CD4-positive, alpha-beta T cell treated with Interleukin-17A for 4 hours (primary cell): ENCODE measurements at places on chromosomes 2 and 18.

DNA sequence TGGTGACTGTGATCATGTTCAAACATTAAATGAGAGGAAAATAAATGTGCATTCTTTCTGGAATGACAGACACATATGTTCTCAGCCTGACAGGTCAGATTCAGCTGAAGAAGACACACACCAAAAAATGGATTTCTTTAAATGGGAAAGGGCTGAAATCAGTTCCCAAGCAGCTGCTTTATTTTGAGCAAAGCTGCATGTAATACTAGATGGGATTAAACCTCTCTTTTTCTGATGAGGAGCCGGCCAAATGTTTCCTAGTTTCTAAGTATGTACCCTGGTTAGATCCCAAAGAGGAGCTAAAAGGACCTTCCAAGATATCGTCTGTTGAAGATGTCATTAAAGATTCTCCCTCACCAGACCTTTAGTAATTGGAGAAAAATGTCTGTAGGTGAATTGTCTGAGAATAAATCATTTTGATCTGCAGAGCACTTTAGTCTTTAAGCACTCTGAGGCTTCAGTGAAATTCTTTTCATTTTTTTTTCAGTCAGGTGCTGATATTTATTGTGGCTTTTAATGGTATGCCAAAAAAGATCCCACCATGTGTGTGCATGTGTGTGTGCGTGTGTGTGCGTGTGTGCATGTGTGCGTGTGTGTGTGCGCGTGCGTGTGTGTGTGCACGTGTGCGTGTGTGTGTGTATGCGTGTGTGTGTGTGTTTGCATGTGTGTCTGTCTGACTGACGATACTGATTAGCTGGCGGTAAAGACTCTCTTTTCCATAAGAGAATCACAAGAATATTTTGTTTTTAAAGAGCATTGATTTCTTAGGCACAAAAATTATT lies 175.8 kb downstream of the IRS1 start:
- DNase-seq, result no peak

DNA sequence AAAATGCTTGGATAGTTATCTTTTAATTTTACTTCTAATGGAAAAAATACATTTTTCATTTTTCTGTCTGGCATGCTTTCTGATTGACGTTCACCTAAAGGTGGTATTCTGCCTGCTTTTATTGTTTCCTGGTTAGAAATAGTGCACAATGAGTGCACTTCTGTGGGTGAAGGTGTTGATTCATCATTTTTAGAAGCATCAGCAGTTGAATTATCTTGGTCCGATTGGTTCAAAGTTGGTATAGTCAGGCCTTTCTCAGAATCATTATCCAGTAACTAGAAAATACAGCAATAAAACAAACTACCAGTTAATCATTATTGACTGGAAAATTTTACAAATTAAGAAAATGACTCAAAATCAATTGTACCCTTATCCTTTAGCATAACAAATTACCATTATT lies 84.5 kb downstream of the STRADB start:
- DNase-seq, result no peak

- DNase-seq, result no peak
Observed at GRCh38 chr2:23912054-23912453, 14.9 kb downstream of the ATAD2B start.

- no peak for DNase-seq
Observed at GRCh38 chr2:238742066-238742465, 105.8 kb upstream of the TWIST2 start.

DNA sequence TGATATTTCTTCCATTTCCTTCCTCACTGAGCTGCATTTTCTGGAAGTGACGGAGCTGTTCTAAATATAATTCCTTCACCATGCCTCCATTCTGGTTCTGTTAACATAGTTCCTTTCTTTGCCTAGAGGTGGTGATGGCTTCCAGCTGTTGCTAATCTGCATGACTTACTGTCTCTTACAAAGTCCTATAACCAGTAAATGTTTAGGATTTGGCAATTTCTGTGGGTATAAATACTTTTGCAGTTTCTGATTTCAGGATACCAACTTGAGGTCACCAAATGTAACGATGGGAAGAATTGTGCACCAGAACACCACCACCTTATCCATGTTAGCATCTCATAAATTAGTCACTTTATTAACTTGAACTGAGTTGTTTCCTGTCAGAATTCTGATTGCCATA lies 101.7 kb upstream of the FN1 start:
- DNase-seq, result no peak

GRCh38 chr2:16322308-16323125 lies 343.1 kb downstream of the CYRIA start:
- no peak for DNase-seq

DNA sequence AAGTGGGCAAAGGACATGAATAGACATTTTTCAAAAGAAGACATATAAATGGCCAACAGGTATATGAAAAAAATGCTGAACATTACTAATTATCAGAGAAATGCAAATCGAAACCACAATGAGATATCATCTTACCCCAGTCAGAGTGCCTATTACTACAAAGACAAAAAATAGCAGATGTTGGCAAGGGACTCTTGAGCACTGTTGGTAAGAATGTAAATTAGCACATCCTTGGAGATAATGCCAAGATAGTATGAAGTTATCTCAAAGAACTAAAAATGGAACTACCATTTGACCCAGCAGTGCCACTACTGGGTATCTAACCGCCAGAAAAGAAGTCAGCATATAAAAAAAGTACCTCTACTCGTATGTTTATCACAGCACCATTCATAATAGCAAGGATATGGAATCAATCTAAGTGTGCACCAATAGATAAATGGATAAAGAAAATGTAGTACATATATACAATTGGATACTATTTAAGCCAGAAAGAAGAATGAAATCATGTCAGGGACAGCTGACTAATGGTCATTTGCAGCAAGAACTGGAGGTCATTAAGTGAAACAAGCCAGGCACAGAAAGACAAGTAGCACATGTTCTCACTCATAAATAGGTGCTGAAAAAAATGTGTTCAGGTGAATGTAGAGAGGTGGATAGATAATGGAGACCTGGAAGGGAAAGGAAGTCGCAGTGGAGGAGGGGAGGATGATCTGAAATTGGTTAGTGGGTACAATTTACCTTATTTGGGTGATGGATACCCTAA lies 141.7 kb upstream of the B3GNT2 start:
- DNase-seq, result no peak

- no peak for DNase-seq
Observed at GRCh38 chr2:242046206-242046826, 176.8 kb downstream of the RTP5 start.

- DNase-seq, result no peak
Observed at GRCh38 chr18:12397793-12398192, 9.9 kb upstream of the PRELID3A start.

DNA sequence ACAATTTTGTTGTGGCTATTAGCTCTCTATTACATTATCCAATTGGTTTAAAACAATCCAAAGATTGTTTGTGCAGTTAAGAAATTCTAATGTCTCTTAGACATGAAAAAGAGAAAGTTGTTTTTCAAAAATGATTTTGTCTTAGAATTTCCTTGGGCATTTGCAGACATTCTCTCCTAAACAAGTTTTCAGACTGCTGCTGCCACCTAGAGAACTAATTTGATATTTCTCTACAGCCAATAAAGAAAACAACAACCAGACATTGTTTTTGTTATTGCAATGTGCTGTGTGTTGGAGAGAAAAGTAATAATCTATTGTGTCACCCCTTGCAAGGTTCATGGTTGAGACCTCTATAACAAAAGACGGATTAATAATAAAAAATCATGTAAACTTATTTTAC lies 119.0 kb upstream of the SYT4 start:
- no peak for DNase-seq

DNA sequence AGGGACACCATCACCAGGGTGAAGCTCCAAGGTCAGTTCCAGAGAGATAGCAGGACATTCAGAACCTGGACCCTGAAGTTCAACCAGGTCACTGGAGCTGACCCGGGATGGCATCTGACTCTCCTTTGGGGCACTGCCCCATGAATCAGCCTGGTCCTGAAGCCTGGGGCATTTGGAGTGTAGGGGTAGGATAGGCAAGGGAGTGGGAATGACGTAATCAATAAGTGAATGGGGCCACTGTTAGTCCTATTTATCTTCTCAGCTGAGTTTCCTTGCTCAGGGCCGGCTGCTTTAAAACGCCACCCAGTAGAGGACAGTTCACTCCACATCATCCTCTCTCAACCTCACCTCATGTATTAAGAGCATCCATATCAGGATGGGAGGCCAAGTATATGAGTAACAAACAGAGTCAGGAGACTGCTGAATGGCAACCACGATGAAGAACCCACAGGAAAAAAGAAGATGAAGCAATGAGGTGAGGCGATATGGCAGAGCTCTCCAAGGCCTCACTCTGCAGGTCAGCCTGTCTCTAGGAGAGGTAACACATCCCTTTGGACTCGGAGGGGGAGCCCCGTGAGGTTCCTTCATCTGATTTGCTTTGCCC lies 1.8 kb upstream of the RFX8 start:
- DNase-seq, result no peak

DNA sequence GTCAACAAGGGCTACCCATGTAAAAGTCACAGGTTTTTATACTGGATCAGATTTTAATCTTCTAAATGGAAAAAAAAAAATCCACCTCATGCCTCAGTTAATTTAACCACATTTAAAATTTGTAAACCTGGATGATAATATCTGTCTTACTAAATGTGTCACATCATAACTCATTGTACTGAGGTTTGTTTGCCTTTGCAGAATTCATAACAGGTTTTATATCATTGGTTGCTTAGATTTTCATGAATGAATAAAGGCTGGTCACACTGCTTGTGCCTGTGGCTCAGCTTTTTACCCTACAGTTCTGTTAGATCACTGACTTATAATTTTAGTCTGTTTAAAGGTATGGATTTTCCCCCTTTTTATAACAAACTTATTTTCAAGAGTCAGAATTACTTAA lies 48.9 kb downstream of the PSMD14 start:
- no peak for DNase-seq

DNA sequence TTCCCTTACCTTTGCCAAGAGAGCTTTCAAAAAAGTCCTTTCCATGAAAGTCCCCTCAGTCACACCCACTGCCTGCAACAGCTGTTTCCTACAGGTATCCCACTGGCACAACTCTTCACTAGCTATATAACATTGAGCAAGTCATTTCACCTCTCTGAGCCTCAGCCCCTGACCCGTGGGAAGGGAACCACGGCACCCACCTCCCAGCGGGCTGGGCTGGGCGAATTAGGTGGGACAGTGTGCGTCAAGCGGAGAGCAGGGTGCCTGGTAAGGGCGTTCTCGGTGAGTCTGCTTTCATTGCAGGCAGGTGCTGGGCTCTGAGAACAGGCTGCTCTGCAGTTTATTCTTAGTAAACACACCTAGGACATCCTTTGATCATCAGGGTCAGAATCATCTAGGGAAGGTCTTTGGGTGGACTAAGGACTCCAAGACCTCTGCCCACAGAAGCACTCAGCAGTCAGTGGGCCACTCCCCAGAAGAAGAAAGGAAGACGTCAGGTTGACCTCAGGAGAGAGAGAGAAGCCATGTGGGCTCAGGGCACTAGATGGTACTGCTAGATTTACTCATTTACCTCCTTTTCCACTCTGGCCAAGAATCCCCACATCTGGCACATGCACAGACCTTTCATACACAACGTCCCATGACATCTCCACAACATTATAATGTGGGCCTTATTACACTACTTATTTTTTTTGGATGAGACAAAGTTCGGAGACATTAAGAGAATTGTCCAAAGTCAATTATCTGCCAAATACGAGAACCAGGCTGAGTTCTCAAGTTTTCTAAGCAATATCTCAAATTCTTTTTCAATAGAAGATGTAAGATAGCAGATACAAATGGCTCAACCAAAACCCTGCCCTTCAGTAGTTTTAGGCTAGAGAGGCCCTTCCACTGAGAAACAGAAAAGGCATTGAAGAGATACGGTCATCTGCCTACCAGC lies 79.9 kb downstream of the GALNT14 start:
- no peak for DNase-seq

DNA sequence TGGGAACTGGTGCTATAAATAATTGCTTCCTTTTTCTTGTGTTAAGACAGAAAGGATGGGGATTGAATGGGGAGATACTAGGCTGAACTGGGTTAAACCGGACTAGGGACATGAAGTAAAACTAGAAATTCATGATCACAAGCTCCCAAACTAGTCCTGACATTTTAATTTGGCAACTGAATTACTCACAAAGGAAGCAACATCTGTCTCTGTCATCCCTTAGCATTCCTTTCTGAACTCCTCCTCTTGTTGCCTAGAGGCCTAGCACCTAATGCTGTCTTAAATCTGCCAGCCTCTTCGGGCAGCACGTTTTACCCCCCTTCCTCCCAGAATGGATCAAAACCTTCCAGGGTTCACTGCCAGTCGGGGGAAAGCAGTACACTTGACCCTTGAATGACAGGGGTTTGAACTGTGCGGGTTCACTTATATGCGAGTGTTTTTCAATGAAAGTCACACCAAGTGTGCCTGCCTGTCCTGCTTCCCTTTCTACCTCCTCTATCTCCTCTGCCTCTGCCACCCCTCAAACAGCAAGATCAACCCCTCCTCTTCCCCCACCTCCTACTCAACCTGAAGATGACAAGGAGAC lies 8.2 kb downstream of the KCTD1 start:
- DNase-seq, result no peak

- no peak for DNase-seq
Observed at GRCh38 chr2:142142595-142142994, 11.8 kb upstream of the LRP1B start.

GRCh38 chr2:158969162-158969714 lies 798 bp downstream of the TANC1 start:
- no peak for DNase-seq

GRCh38 chr2:167862782-167863181 lies 384.6 kb downstream of the STK39 start:
- no peak for DNase-seq

DNA sequence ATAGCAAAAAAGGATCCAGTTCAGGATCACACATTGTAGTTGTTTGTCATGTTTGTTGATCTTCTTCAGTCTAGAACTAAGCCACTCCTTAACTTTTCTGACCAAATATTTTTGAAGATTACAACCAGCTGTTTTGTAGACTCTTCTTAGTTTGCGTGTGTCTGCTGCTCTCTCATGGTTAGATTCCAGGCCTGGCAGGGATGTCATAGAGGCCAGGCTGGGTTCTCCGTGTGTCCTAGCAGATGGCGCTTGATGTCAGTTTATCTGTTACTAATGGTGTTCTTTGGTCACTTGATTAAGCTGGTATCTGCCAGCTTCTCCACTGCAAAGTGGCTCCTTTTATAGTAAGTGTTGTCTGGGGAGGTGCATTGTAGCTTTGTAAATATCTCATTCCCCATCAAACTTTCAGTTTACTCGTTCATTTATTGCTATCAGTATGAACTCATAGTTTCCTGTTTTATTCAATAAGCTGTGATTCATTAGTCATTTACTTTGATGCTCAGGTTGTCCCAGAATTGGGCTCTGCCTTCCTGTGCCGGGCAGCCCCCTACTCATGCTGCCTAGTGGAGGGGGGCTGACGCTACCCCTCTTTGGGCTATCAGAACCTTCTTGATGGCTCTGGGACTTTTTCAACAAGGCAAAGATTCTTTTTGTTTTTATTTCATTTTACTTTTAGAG lies 42.1 kb downstream of the GRHL1 start:
- DNase-seq, result no peak

GRCh38 chr18:57743008-57743407 lies 60.1 kb downstream of the ATP8B1 start:
- DNase-seq, result no peak

DNA sequence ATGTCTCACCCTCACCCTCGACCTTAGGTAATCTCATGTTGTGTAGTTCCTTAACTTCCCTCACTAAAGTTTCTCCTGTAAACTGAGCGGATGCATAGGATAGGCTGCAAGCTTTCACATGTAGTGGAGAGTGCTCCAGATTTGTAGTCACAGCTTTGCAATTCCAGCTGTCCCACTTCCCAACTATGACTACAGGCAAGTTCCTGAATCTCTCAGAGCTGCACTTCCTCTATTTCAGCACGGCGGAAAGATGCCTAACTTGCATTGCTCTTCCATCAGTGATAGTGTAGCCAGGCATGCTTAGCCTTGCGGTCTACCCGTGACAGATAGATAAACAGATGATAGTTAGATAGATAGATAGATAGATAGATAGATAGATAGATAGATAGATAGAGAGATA lies 183.1 kb upstream of the CCDC68 start:
- DNase-seq, result no peak
